Left cardiac atrium (tissue), 4 donors: ENCODE measurements at places on chromosomes 5 and 9.

DNA sequence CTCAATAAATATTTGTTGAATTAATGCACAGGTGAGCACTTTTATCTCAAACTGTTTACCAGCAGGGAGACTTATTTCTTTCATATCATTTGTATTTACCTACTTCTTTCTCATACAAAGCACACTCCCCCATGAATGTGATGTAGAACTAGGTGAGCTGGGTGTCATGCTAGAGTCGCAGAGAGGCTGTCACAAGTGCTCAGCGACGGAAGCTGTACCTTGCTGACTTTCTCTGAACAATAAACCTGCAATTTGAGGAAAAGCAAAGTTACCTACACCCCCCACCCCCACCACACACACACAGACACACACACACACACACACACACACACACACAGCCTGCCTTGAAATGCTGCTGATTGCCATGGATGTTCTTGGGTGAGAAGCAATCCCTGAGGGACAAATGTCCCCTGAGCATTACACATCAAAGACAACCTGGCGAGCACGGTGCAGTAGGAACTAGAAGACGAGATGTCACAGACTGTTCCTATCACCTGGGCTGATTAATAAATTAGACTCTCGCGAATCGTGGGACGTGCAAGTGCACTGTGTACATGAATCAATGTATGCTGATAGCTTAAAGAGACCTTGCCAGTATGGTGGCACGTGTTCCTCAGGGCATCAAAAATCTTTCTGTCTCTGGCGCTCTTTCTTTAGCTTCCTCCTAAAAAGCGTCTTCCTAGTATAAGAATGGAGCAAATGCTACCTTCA is 66.1 kb downstream of the BRINP1 start:
- DNase-seq, result no peak

- DNase-seq, result peak; percentile 36
Observed at GRCh38 chr9:70902692-70903131, 218.7 kb downstream of the TRPM3 start.

- no peak for DNase-seq
Observed at GRCh38 chr9:134936346-134937163, 18.8 kb upstream of the FCN1 start.

- DNase-seq, result peak; percentile 71
Observed at GRCh38 chr9:129481810-129482511, 138.9 kb downstream of the C9orf50 start.

DNA sequence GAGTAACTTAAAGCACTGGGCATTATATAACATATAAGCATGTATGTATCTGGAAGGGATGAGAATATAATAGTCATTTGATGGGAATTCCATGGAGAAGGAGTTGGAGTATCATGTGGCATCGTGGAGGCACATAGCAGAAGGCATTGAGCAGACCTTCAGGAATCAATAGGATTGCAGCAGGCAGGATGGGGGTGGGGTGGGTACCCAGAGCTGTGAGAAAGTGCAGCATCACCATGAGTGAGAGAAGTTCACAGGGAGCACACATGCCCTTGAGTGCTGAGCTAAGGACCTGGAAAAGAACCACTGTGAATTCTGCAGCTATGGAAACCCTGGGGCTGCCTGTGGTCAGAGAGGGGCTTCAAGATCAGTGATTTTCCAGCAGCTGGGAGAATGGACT is 57.3 kb downstream of the MED10 start:
- no peak for DNase-seq

- DNase-seq, result no peak
Observed at GRCh38 chr5:39019254-39019653, 54.9 kb downstream of the RICTOR start.

DNA sequence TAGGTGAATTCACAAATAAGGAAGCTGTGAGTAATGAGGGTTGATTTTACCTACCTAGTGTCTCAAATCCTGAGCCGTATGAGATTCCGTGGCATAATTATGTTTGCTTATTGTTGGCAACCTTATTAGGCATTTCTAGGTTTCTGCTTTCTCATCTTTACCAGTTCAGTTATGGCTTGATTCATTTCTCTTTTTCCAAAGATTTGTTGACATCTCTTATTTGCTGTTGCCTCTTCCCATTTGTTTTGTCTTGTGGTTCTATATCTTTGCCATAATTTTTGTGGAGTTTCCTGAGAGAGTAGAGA is 470 bp downstream of the IL31RA start:
- no peak for DNase-seq

DNA sequence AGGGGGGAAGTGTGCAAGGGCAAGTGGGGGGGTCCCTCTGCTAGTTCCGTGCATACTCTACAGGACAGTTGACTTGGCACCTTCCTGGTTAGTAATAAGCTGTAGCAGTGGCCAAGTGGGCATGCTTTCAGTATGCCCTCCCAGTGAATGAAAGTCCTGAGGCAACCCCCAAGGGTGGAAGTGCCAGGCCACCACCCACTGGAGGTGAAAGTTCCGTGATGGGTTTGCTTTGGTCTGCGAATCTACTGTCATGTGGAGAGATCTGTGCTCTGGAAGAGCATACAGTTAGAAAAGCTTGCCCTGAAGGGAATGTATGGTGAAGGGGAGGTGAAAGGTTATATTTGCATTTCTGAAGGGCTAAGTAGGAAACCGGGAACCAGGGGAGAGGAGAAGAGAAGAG is 10.3 kb downstream of the FXN start:
- DNase-seq, result no peak

- DNase-seq, result peak; percentile 66
Observed at GRCh38 chr9:114653556-114654159, 3.9 kb downstream of the TEX53 start.

DNA sequence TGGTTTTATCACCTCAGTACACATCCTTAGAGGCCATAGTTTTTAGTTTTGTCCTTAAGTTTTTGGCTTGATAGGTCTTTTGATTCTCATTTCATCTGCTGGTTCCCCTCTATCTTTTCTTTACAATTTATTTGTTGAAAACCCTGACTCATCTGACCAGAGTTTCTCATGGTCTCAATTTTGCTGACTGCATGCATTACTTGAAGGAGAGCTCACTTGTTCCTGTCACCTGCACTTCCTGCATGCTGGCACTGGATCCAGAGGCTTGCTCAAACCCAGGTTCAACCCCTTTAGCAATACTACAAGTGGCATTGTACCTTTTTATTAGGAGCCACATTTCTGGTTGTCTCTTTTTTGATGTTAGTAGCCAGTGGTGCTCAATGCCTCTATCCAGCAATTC is 26.7 kb downstream of the FBXO10 start:
- DNase-seq, result no peak

DNA sequence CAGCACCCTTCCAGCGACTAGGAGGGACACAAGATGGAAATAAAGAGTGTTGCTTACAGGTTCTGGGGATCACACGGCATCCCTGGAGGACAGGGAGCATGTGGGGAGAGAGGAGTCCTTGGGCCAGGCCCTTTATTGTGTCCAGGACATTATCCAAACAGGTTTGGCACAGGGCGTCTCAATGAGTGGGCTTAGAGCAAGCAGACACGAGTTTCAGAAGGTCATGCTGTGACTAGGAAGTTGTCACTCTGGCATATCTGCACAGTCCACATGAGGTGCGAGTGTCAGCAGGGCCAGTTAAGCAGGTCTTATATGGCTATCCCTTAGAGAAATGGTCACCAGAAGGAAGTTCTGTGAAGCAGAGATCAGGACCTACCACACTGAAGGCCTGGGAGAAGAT is 174.5 kb upstream of the OTULINL start:
- DNase-seq, result no peak

DNA sequence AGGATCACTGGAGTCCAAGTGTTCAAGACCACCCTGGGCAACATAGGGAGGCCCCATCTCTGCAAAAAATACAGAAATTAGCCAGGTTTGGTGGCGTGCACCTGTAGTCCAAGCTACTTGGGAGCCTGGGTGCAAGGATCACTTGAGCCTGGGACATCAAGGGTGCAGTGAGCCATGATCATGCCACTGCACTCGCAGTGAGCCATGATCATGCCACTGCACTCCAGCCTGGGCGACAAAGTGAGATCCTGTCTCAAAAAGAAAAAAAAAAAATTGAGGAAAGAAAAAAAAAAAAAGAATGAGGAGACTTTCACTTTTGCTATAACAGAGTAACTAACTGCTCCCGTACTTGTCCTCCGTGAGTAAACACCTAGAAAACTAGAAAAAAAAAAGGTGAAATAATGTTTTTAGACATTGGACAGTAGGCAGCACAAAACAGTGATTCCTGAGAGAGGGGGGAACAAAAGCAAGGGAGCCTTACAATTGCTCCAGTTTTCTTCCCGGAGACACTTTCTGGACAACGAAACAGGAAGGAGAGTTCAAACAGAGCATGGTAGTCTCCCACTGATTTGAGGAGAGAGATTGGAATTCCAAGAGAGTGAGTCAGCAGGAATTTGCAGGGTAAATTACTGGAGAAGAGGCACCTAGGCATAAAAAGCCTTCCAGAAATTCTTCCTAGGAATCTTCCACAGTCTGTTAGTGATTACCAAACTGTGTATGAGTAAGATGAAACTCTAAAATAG is 6.9 kb upstream of the ZBTB5 start:
- no peak for DNase-seq

GRCh38 chr9:209143-209758 is 5.4 kb upstream of the DOCK8 start:
- DNase-seq, result no peak

DNA sequence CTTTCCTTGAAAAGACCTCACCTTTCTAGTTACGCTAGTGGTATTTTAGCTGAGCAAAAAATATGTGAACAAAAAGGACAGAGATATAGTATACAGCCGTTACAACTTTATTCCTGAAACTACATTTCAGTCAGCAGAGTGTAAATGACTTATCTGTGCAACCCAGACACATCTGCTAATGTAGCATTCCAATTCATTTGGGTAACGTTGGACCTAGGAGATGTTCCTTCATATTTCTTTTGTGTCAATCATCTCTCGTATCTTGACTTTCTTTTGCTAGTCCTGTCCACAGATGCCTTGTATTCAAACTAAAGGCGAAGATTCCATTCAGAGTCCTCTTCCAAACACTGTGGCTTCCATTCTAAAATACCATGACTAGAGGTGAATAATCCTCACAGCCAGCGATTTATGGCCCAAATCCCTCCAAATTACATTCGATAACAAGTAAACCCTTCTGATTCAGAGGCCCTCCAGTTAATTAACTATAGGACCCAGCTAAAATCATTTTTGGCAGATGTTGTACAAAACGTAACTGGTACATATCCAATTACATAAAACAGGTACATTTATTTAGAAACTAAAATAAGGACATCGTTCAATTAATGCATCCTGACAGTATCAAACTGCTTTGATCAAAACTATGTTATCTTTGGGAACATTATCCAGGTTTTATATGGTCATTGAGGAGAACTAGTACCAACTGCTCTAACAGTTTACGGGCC is 155.7 kb downstream of the DROSHA start:
- no peak for DNase-seq

DNA sequence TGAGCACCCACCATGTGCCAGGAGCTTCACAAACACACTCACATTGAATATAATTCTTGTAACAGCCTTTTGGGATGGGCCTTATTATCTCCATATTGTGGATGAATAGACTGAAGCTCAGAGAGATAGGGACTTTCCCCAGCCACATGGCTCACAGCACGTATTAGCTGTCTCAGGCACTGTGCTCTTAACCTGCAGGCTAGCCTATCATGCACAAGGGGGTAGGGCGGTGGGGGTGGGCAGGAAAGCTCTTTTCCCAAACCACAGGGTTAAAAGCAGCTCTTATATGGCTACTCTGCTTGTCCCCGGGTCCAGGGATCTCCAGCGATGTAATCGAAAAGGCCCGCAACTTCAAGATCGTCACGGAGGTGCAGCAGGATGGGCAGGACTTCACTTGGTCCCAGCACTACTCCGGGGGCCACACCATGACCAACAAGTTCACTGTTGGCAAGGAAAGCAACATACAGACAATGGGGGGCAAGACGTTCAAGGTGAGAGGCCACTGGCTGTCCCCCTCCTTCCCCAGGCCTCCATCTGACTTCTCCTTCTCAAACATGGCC is 2.6 kb downstream of the FABP6 start:
- DNase-seq, result no peak

GRCh38 chr5:140794595-140795258 is at the start of gene PCDHA2:
TSS of gene PCDHA2 (plus strand) at chr5:140794852.
- DNase-seq, result no peak

DNA sequence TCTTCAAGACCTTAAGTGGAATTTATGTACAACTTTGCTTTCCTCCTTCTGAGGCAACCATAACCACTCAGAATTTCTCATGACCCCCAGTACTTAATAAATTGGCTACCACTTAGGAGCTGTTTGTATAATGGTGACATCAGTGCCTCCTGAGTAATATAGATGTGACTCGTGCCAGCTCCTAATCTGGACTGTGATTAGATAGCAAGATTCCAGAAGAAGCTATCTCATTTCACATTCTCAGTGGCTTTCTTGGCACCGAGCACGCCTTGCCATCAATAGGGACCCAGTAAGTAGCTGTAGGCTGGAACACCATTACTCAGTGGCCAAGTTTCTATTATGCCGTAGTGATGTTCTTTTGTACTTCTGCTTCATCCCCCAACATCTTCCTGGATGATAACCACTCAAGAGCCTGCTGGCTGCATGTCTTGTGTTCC is 228.8 kb downstream of the CD180 start:
- DNase-seq, result no peak

DNA sequence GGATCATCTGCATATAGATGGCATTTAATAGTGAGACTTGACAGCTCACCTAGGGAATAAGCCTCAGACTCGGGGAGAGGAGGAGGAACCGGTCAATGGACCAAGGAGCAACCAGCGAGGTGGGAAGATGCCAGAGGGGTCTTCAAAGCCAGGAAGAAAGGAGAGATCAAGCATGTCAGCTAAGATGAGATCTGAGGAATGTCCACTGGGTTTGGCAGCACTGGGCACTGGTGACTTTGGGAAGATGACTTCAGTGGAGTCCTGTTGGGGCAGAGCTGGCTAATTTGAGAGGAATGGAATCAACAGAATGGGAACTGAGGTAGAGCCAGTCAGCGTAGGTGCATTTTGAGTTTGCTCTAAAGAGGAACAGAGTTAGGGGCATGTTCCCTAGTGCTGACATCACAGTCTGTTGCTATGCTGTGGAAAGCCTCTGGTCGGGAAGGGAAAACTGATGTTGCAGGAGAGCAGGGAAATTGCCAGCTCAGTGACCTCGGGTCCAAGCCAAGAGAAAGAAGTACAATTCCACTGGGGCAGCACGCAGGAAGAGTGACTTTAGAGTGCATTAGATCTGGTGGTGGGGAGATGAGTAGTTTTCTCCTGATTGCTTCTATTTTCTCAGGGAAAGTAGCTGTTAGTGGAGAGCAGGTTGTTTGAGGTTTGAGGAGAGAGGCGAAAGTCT is 56.9 kb downstream of the ZNF618 start:
- no peak for DNase-seq

GRCh38 chr5:142974409-142974808 is 204.2 kb downstream of the ARHGAP26 start:
- no peak for DNase-seq
